AG10803 (cell line): ENCODE measurements at places on chromosomes 5 and 9.

DNA sequence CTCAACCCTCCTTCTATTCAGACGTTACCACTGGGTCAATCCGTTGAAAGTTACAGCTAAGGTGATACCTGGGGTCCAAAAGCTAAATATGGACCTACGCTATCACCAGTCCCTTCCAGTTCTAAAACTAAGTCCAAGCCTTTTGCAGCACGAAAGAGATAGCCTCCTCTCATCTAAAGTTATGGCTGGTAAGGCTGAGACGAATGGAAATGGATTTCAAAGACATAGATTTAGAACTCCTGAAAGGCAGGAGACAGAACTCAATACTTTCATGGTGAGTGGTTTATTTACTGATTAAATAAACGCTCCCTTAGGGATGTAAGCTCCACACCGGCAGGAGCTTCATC is 751 bp upstream of the RIC1 start:
- DNase-seq, result peak; percentile 11

DNA sequence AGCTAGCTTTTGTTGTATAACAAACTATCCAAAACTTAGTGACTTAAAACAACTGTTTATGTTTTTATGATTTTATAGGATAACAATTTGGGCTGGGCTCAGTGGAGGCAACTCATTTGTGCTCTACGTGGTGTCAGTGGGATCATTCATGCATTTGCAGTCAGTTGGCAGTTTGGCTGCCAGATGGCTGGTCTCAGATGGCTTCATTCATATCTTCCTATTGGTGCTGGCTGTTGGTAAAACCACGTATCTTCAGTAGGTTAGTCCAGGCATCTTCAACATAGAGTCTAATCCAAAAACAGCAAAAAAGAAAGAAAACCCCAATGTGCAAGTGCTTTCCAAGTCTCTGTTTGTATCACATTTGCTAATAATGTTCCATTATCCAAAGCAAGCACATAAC is 51.7 kb upstream of the RIC1 start:
- DNase-seq, result no peak

DNA sequence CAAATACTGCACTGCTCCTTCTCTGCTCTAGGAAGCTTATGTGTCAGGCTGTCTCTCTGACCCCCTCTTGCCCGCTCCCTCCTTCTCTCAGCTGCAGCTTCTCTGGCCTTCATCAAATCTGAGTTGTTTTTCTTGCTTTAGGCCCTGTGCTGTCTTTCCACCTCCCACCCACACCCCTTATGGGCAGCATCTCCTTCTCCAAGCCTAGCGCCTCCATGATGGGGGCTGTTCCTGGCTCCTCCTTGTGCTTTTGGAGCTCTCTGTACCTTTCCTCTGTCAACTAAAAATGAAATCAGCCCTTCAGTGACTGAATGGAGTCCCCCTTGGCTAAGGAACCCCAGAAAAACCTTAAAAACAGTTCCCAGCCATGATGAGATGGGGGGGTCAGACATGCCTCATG is 6.6 kb upstream of the CFAP157 start:
- no peak for DNase-seq

- DNase-seq, result no peak
These were observed 7.9 kb upstream of the SLC6A7 start for GRCh38 chr5:150181766-150182545.

DNA sequence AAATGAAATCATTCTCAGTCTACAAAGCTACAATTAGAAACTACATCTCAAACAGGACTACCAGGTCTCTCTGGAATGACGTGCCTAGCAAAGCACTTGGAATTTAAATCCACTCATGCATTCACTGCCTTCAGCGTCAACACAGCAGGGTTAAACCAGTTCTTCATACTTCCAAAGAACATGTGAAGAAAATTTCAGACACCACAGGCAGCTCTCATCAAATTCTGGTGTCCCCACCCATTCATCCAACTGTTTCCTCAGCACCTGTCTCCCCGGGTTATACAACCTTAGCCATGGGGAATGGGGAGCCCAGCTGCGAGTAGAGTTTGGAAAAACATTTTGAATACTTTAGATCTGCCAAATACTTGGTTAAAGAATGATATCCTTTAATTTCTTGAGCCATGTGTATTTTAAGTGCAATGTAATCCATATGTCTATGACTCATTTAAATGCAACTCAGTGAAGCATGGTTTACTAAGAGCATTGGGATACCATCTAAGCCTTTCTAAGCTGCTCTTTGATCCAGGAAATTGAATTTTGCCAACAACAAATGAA is 17.5 kb downstream of the ADAM19 start:
- peak; percentile 82 for DNase-seq

GRCh38 chr5:120604884-120605283 is 140.8 kb downstream of the PRR16 start:
- DNase-seq, result peak; percentile 99

DNA sequence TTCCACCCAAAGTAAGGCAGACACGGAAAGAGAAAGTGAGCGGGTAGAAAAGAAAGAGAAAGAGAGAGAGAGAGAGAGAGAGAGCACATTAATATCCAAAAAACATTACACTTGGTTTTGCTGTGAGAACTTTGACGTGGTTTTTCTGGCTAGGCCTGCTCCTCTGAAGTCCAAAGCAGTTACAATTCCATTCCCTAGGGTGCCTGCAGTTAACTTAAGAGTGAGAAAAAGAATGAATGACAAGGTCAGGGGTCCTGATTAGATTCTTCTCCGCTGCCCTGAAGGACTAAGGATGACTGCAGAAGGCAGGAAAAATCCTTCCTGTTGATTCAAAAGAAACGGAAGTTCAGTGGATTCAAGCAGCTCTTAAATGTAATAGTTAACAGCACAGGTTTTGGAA is 589.8 kb downstream of the PRELID2 start:
- peak; percentile 10 for DNase-seq

DNA sequence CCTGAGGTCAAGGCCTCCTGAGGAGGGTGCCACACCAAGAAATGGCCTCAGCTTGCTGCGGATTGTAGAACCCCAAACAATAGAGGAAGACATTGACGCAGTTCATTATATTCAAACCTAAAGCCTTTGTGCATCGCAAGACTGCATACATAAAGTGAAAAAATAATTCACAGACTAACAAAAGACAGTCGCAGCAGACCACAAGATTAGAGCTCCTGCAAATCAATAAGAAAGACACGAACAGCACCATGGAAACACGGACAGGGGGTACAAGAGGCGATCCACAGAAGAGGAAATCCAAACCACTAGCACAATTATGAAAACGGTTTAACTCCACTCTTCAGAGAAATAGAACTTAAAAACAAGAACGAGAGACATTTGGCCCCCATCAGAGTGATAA is 10.0 kb upstream of the TCOF1 start:
- no peak for DNase-seq

DNA sequence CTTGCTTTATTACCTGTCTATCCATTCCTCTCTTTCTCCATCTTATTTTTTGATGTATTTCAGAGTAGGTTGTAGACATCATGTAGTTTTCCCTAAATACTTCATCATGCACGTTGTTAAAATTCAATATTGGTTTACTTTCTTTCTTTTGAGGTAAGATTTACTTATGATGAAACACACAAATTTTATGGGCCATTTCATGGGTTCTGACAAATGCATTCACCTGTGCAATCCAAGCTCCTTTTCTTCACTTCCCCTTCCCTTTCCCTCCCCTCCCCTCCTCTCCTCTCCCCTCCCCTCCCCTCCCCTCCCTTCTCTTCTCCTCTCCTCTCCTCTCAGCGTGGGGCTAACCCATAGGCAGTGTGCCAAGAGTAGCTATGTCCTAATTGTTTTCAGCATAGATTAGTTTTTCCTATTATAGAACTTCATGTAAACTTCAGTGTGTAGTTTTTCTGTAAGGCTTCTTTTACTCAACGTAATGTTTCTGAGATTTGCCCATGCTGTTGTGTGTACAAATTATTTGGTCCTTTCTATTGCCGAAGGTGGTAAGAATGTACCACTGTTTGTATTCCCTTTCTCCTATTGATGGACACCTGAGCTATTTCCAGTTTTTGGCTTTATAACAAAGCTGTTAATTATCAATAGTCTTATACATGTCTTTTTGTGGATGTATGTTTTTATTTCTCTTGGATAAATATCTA is 92.9 kb upstream of the CLINT1 start:
- no peak for DNase-seq

- DNase-seq, result peak; percentile 64
These were observed 69.4 kb downstream of the LMNB1 start for GRCh38 chr5:126846344-126846743.

DNA sequence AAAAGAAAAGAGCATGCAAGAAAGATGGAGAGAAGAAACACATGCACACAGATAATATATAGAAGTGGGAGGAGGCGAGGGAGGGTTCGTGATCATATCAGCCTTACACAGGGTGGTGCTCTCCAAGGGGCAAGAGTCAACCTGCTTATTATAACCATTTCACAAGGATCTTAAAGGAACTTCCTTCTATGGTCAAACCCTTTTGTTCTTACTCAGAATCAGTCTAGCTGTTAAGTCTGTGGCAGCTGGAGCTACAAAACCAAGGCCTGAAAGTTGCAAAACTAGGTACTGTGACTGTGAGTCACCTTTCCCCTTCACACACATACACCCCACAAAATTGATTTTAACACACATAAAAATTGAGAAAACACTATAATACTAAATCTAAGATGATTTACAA is 18.5 kb upstream of the ERMP1 start:
- DNase-seq, result peak; percentile 67

- no peak for DNase-seq
These were observed 306.8 kb upstream of the DMAC1 start for GRCh38 chr9:8106362-8106761.

GRCh38 chr9:33946779-33947535 is 101.7 kb downstream of the UBAP2 start:
- DNase-seq, result peak; percentile 99

DNA sequence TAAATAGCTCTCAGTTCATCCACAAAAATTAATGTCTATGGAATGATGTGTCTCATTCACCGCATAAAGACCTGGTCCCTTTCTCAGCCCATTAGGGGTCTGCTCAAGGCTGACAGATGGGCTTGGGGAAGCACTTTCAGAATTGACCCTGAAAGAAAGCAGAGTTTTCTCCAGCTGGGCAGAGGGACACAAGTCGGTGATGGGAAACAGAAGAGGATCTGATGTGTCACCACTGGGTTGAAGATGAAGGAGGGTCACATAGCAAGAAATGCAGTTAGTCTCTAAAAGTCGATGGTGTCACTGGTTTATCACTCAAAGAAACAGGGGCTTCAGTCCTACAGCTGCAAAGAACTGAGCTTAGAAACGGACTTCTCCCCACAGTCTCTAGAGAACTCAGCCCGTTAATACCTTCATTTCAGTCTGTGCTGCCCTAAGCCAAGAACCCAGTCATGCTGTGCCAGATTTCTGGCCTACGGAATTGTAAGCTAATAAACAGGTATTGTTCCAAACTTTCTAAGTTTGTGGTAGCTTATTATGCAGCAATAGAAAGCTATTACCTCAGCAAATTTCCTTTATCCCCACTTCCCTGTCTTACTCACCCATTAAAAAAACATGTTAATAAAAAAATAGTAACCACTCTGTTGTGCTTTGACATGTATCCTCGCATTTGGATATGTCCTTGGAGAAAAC is 64.6 kb downstream of the ADAMTS12 start:
- no peak for DNase-seq

DNA sequence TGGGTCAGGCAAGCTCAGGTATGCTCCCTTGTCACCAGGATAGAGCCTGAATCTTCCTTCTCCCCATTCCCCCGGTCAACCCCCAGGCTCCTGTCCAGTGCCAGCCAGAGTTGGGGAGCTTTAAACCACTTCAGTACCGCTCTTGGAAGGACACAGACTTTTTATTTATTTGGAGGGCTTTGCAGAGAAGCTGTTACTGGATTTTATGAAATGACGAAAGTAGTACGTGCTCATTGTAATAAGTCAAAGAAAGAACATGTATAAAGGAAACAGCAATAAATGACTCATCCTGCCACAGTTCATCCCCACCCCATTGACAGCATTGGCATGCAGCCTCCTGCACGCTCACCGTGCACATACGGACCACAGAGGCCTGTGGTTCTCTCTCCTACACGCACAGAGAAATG is 230.3 kb downstream of the AUH start:
- peak; percentile 98 for DNase-seq

- no peak for DNase-seq
These were observed 795 bp downstream of the CNOT8 start for GRCh38 chr5:154858972-154859871.

DNA sequence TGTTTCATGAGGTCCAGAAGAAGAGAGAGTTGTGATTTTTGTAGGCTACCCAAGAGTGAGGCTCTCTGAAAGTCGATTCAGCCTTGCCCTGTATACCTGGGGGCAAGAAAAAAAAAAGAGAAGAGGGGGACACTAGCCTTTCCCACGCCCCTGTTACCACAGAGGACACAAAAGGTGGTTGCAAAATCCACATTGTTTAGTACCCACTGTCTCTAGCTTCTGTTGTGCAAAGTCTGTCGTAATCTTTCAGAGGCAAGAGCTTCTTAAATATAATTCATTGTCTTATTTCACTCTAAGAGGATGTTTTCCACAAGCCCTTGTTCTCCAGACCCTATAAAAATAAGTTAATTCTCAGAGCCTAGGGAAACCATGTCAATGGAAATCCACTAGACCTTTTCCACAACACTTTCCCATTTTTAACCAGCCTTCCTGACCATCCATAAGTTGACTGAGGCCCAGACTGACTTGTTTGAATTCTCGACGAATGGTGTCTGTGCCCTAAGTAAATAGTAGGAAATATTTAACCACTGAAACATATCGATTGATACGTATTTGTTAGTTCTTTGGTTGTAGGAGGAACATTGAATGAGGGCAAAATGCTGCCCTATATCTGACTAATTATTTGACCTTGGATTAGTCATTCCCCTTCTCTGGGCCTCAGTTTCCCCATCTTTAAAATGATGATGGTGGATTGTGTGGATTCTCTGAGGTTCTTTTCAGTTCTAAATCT is 182.7 kb downstream of the PAPPA start:
- DNase-seq, result peak; percentile 82
